ENCODE measurements at places on chromosomes 12 and 14.
A peak's percentile ranks its signal among the peaks of the same experiment; 100 is the strongest.

GRCh38 chr14:103489621-103490020 lies 33.0 kb downstream of the CKB start:
- no peak for DNase-seq

GRCh38 chr12:113664224-113664681 lies 192.6 kb upstream of the LHX5 start:
- no peak for DNase-seq

DNA sequence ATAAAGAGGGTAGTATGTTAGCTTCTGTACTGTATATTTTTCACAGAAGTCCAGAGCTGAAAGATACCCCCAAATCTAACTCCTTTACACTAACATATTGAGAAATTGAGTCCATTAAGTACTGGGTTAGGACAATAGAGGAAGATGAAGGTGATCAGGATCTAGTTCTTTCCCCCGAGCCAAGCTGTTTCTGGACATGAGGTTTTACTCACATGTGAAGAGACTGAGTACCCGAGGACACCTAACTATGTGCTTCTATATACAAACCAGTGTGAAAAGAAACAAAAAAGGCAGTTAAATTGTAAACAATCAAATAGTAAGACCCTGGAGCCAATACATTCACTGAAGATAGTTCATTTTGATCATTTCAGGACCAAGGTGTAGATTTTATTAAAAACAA lies 3.8 kb upstream of the TRHDE start:
- DNase-seq: no peak

GRCh38 chr14:63941023-63941422 lies 88.2 kb downstream of the SYNE2 start:
- DNase-seq: no peak

GRCh38 chr12:34599530-34600513 lies 577.5 kb downstream of the ALG10 start:
- peak; percentile 0 for DNase-seq

GRCh38 chr12:112419297-112420133 lies 768 bp downstream of the PTPN11 start:
- DNase-seq: no peak

GRCh38 chr12:958588-959123 lies 9.2 kb upstream of the RAD52 start:
- no peak for DNase-seq

- no peak for DNase-seq
Measured at GRCh38 chr12:128959901-128960300, 106.6 kb downstream of the GLT1D1 start.

- DNase-seq: no peak
Measured at GRCh38 chr12:23893611-23894010, 55.9 kb downstream of the SOX5 start.

- DNase-seq: no peak
Measured at GRCh38 chr14:39023939-39024871, 78.8 kb downstream of the SEC23A start.

- DNase-seq: no peak
Measured at GRCh38 chr14:65769151-65769550, 356.6 kb downstream of the FUT8 start.

GRCh38 chr14:81484120-81484519 lies 49.5 kb downstream of the SEL1L start:
- DNase-seq: no peak

GRCh38 chr14:60242429-60242828 lies 6.6 kb upstream of the PPM1A start:
- no peak for DNase-seq

DNA sequence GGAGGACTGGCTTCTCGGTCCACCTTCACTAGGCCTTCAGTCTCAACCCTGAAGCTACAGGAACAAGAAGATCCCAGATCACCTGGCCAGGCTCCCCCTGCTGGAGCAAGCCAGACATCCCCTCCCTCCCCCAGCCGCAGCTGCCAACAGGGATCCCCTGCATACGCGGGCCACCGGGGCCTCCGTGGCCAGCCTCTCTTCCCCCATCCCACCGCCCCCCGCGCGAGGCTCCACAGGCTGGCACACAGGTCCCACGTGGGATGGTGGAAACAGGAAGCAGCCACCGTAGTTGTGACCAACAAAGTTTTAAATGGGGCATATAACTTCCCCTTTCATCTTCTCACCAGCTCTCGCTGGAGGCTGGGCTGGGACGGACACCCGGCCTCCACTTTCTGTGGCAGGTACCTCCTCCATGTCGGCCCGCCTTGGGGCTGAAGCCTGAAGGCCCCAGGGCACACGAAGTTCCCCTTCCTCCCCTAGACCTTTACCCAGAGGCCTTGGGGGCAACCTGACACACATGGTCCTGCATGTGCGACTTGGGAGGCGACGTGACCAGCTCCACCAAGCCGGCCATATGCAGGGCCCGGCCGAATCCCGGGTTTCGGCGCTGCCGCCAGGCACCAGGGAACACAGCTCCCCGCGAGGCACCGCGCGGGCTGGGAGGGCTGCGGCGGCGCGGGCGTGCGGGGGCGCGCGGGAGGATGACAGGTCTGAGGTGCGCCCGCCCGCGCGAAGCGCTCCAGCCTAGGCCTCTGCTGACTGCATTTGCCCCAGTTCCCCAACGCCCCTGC lies 44.4 kb upstream of the PNMA1 start:
- DNase-seq: peak; percentile 77

DNA sequence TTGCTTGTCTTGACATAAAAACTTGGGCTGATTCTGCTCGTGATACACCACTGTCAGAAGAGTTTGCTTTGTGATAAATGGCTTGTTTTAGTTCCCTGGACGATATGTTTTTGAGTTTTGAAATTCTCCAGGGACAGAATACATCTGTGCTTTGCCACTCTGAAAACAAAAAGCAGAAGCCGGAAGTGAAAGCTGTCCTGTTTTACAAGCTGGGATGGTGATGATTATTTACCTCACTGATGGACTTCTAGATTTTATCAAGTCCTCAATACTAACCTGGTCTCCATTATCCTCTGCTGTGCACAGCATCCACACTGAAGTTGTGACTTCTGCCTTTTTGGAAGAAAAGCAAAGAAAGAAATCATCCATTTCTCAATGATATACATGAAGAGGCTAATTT lies 251.6 kb downstream of the TRHDE start:
- no peak for DNase-seq

DNA sequence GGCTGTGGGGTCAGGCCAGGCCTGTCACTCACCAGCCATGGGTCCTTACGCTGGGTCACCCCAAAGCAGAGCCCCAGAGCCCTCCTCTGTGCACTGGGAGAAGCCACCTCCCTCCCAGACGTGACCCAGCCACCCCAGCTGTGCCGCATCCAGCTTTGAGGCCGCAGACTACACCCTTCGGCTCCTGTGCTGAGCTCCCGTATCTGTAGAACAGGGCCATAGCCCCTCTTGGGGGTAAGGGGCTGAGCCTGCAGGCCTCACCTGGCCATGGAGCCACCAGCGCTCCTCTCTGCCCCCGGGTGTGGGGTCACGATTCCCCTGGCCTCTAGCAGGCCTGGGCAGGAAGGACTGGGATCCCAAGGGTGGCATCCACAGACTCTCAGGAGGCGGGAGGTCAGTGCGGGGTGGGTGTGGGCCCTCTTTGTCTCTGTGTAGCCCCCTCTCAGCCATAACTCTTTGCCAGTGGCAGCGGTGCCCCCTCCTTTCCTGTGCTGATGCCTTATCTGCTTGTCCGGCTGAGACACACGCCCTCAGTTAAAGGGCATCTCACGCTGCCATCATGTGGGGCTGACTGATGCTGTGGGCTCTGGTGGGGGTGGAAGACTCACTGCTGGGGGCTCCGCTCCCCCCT lies 16.3 kb downstream of the ASPG start:
- no peak for DNase-seq

- no peak for DNase-seq
Measured at GRCh38 chr12:12392413-12392812, 35.5 kb downstream of the BORCS5 start.

GRCh38 chr12:32777159-32777558 lies 21.5 kb upstream of the YARS2 start:
- DNase-seq: no peak

- no peak for DNase-seq
Measured at GRCh38 chr14:43147485-43147884, 1359.6 kb downstream of the FSCB start.

- no peak for DNase-seq
Measured at GRCh38 chr12:56154246-56154771, 1.9 kb downstream of the MYL6B start.

GRCh38 chr12:8985213-8985754 lies 4.1 kb upstream of the KLRG1 start:
- no peak for DNase-seq

GRCh38 chr12:6327229-6328041 lies 14.4 kb downstream of the TNFRSF1A start:
- DNase-seq: no peak

DNA sequence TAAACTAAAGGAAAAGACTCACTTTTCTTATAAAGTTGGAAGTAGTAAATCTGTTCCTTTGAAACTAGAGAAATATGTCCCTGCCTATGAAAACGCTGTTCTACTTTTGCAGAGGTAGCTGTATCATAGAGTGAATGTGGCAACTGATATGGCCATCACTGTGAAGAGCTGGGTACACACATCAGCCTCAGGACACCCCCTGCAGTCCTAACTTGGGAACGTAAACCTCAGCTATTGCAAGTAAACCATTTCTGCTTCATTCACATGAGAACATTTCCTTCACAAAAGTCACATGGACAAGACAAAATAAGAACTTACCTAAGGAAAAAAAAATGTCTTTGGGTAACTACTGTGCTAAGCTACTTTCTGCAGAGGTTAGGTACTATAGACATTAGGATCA lies 233.3 kb upstream of the PPFIA2 start:
- DNase-seq: no peak

DNA sequence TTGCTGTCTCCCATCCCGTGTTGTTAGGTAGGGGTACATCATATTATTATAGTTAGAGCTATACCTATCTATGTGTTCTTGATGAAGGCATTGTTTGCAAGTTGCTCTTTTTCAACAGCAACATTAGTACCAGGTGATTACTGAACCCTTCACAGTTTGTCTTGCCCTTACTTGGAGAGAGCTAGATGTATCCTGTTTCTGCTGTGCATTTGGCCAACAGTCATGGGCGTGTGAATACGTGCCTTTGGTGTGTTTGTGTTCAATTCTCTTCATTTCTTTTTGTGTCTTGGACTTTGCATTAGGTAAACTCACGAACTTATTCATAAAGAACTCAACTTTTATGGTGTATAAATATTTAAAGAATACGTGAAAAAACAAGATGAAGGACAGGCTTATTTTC lies 14.3 kb downstream of the ARF6 start:
- no peak for DNase-seq

GRCh38 chr14:21258005-21258888 lies 11.0 kb downstream of the HNRNPC start:
- no peak for DNase-seq

GRCh38 chr12:92208613-92209121 lies 63.0 kb upstream of the BTG1 start:
- DNase-seq: no peak

GRCh38 chr12:27460471-27460978 lies 14.0 kb downstream of the SMCO2 start:
- DNase-seq: no peak

DNA sequence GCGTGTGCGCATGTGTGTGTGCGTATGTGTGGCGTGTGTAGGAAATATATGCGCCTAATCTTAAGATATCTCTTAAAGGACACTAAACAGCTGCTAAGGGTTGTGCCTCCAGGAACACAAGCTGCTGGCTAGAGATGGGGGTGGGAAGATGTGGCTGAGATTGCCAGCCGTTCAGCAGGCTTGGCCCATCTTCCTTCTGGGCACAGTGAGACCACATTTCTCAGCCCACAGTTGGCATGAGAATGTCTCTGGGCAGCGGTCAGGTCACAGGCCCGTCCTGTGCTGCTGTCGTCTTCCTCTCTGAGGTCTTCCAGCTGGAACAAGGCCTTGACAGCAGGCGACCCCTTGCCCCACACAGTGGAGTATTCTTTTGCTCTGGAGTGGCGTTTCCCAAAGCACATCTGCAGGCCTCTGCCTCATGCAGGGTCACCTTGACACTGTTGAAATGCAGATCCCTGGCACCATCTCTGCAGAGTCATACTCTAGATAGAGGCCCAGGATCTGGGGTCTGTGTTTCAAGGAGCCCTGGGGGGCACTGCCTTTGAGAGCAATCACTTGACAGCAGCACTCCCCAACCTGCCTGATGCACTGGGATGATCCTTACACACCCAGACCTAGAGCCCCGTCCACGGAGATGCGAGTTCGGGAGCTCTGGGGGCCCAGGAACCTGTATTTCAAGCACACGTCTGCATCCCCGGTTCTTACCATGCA lies 335.5 kb upstream of the SFSWAP start:
- no peak for DNase-seq

GRCh38 chr12:50584135-50584534 lies 79.3 kb downstream of the DIP2B start:
- no peak for DNase-seq

- DNase-seq: no peak
Measured at GRCh38 chr12:90226211-90226610, 517.6 kb upstream of the ATP2B1 start.

GRCh38 chr14:95039259-95039992 lies 117.9 kb downstream of the DICER1 start:
- no peak for DNase-seq

- no peak for DNase-seq
Measured at GRCh38 chr12:20513189-20513588, 144.9 kb downstream of the PDE3A start.

GRCh38 chr12:5268424-5269210 lies 163.3 kb upstream of the NTF3 start:
- no peak for DNase-seq

GRCh38 chr12:118541071-118541470 lies 164.7 kb downstream of the SUDS3 start:
- no peak for DNase-seq

GRCh38 chr14:103563226-103563620 lies 463 bp downstream of the COA8 start:
- no peak for DNase-seq

DNA sequence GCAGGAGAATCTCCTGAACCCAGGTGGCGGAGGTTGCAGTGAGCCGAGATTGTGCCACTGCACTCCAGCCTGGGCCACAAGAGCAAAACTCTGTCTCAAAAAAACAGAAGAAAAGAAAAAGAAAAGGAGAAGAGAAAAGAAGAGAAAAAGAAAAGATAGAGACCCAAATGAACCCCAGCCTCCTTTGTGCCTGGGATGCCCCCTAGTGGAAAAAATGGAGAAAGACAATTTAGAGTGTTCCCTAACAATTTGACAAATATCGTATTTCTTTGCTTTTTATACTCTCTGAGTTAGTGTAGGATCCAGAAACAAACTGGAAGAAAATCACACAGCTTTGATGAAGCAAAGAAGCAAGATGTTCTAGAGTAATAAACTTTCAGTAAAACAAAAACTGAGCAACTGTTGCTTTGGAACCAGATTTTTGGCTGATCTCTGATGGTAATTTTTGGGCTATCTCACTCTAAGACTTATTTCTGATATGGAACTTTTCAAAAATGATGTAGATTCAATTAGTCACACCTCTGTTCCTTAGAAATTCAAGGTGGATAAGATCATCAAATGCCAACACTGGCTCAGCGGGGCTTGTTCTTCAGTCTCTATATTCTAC lies 18.6 kb upstream of the PRKAB1 start:
- no peak for DNase-seq

- DNase-seq: no peak
Measured at GRCh38 chr14:61653507-61653906, 41.8 kb upstream of the HIF1A start.

Measured in activated B cell treated with CpG ODN at 0.5 μM for 24 hours (primary cell).